Cerebellar nuclear complex (tissue), 1 donor: ENCODE measurements at places on chromosomes 12 and 14.

GRCh38 chr12:82714427-82714826 is 27.7 kb downstream of the TMTC2 start:
- no peak for DNase-seq

- DNase-seq, result no peak
Measured at GRCh38 chr14:75198291-75198933, 22.0 kb upstream of the TMED10 start.

GRCh38 chr14:55671641-55672040 is 91.6 kb downstream of the KTN1 start:
- DNase-seq, result no peak

DNA sequence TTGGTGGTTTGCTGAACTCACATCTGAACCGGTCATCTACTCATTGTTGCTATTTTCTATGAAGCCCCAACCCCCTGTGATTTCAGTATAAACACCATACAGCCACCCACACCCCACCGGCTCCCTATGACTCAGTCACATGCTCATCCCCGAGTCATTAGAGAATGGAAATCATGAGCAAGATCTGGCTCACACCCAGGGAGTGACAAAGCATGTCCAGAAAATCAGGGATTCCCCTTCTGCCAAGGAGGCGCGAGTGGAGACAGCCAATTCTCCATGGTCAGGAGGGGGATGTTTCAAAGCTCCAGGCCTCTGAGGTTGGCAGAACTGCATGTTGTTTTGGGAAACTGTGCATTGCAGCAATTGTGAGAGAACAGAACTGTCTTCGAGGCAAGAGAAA is 657.5 kb upstream of the TBX3 start:
- DNase-seq, result no peak

- no peak for DNase-seq
Measured at GRCh38 chr14:44339231-44339630, 167.9 kb downstream of the FSCB start.

DNA sequence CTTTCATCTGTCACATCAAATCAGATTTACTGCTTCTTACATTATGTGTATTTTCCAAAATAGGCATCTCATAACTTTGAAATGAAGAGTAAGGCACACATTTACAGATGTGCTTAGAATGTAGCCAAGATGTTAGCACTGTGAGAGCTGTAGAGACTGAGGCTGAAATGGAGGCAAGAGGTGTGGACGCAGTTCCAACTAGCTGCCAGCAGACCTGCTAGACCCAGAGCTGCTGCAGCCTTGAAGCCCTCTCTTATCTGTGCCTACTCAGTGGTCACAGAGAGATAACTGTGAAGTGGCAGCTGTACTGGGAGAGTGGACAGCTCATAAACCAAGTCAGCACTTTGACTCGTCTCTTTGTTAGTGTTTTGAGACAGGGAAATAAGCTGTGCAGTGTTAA is 470.9 kb downstream of the CCER1 start:
- no peak for DNase-seq

DNA sequence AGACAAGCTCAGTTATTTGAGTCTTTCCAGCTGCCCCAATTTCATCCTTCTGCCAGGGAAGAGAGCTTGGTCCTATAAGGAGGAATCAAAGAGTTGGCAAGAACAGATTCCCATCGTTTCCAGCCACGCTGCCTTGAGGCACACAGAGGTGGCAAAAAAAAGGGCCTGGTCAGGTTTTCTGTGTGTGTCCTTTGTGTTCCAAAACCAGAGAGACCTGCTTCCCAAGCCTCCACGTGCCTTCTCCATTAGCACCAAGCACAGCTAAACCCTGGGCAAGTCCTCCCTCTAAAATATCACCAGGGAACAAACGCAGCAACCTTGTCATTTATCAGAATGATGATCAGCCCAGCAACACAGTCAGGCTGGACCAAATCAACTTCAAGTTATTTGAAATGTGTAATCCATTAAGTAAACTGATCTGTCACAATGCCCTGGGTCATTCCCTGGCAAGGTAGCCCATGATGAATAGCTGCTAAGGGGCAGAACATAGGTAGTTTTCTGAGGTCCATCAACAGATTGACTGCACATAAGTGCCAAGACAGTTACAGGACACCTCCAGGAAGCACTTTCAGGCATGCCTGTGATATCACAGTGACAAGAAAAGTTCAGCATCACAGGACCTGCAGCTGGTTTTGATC is 28.6 kb upstream of the C12orf42 start:
- no peak for DNase-seq

- DNase-seq, result no peak
Measured at GRCh38 chr14:20799456-20799891, 3.2 kb downstream of the RNASE1 start.

GRCh38 chr14:73465823-73466532 is 7.6 kb upstream of the NUMB start:
- no peak for DNase-seq

DNA sequence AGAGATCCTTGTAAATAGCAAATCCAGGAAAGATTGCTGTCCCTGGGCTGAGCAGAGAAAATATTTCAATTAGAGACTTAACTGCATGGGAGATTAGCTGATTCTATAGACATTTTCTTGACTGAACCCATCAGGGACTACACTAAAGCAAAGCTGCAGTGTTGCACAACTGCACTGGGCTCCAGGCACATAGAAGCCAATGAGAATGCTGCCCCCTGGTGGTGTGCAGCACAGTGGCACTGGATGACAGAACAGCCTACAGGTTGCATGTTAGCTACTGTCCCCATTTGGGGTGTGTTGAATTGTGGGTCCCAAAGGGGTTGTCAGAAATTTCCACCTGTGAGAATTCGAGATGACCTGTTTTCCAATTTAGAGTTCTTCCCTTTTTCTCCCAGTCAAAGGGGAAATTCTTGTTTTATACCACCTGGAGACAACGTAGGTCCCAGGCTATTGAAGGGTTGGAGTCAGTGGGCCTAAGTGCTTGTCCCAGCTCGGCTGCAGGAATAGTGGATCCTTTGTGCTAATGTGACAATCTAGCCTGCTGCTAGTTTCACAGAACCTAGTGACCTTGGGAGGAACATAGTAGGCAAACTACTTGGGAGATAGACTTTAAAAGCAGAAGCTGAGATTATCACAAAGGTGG is 114.7 kb downstream of the SLC8A3 start:
- DNase-seq, result no peak

- no peak for DNase-seq
Measured at GRCh38 chr14:29518335-29518734, 409.3 kb downstream of the PRKD1 start.

DNA sequence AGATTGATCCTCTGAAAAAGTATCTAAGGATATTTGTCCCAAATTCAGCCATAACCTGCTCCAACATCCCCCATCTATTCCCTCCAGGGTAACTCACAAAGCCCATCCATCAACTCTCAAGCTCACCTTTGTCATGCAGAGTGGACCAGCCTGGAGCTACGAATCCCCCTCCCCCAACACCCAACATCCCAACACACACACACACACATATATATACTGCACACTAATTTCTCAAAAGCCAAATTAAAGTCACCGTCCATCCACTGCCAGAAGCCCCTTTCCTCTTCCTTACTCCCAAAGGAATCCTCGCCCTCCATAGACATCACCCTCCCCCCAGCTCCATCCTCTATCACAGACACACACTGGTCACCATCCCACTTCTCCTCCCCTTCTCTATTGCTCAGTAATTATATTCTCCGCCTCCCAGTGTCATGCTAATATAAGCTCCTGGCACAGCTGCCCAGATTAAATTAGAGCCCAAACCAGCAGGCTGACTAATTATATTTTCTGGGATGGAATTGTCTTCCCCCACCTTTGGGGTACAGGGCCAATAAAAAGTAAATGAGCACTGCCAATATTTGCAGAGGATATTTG is 13.5 kb upstream of the TESPA1 start:
- no peak for DNase-seq

- DNase-seq, result no peak
Measured at GRCh38 chr14:56855891-56856461, 45.7 kb upstream of the OTX2 start.

DNA sequence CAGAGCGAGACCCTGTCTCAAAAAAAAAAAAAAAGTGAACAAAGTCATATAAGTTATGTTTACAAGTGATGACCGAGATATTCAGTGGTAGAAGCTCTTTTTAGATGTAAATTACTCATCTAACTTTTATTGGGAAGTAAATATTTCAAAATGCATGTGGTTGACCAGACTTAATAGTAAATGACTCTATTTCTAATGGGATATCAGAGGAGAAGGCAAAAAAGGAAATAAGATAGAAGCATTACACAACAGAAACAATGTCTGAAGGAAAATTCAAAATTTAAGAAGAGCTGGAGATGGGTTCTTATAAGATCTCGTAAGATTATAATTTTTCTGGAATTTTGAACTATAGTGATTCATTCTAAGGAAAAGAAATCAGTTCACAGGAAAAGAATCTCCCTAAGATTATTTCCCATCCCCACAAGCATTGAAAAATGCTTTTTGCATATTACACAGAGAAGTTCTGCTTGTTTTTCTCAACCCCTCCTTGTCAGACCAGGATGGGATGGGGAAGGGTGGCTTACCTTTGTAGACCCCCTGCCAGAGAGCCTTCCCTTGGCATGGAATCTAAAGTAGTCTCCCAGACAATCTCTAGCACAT is 63.1 kb upstream of the STK38L start:
- no peak for DNase-seq

GRCh38 chr12:41768456-41768855 is 376.2 kb downstream of the GXYLT1 start:
- no peak for DNase-seq

DNA sequence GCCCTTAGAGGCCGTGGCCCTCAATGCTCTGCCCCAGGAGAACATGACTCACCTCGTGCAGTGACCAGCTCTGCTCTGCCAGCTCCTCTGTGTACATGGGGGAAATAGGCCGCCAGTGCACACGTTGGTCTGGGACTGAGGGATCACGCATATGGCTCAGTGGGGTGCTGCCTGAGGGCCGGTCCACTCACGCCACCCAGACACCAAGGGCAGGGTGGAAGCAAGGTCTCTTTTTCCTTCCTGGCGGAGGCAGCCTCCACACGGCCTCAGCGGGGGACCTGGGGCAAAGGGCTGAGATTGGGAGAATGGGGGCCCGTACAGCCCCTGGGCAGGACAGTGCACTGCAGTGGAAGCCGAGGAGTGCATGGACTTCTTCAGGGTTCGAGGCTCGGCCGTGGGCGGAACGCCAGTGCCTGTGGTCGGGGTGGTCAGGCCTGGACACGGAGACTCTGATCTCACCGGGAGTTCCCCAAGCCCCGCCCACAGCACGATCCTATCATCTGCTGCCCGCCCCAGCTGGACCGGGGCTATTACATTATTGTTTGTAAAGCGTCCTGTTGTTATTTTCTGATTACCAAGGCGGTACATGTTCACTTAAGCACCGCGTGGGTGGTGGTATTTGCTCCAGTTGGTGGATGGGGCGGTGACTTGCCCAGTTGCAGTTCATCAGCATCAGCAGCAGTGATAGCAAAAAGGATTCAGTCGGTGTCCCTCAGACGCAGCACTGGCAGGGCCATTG is 38.8 kb upstream of the TDRD9 start:
- no peak for DNase-seq

- DNase-seq, result no peak
Measured at GRCh38 chr12:97594236-97595088, 131.9 kb downstream of the RMST start.

GRCh38 chr12:78119351-78119918 is 288.7 kb downstream of the NAV3 start:
- no peak for DNase-seq

DNA sequence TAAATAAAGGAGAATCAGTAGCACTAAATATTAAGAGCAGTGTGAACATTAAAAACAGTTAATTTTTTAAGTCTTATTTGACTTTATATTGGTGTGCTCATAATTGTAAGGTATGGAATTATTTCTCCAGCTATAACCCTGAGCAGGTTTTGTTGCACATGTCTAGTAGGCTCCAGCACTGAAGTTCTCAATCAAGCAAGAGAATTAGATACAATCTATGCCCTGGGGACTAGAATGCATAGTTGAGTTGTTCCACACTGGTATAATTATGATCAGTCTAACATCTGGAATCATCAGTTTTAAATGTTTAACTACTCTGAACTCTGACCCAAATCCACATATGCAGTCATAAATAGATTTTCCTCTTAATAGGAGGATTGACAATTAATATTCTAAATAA is 257.8 kb upstream of the ARHGAP5 start:
- DNase-seq, result no peak

- DNase-seq, result peak; percentile 11
Measured at GRCh38 chr14:101174980-101175606, 271.6 kb upstream of the RTL1 start.

- no peak for DNase-seq
Measured at GRCh38 chr14:102909462-102909861, 13.0 kb upstream of the AMN start.

GRCh38 chr14:65954942-65955341 is 531.2 kb upstream of the CCDC196 start:
- no peak for DNase-seq

DNA sequence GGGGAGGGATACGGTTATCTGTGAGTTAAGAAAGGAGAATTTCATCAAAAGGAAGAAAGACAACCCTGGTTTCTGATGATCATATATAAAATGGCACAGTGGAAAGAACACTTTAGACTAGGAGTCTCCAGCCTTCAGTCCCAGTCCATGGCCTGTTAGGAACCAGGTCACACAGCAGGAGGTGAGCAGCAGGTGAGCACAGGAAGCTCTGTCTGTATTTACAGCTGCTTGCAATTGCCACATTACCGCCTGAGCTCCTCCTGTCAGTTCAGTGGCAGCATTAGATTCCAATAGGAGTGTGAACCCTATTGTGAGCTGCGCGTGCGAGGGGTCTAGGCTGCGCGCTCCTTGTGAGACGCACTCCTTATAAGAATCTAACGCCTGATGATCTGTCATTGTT is 137.9 kb downstream of the BTG1 start:
- DNase-seq, result peak; percentile 49

GRCh38 chr12:6607751-6608591 is 792 bp upstream of the CHD4 start:
- DNase-seq, result no peak

DNA sequence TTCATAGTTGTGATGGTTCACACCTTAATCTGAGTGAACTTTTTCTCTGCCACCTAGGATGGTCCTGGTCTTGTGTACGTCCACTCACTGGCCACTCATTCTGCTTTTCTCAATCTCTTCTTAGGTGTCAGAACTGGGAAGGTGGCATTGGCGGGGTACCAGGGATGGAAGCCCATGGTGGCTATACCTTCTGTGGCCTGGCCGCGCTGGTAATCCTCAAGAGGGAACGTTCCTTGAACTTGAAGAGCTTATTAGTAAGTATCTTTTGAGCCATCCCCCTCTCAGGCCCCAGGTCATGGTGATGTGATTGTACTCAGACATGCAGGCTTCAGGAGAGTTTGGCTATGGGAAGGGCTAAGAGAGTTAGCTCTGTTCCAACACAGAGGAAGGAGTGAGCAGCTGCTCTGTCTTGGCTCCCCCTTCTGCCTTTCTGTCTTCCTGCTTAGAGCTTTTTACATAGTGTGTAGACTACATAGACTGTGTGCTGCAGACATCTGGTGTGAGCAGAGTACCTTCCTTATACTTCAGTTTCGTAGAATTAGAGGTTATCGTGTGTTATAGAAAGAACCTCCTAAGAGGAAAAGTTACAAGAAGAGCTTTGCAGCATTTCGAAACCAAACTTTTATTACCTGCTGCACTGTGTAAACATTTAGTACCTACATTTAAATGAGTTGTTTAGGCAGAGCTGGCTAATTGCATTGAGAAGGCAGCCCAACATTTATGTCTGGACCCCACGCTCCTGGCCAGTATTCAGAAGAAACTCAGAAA is 54.2 kb downstream of the FNTB start:
- DNase-seq, result no peak

GRCh38 chr14:103840014-103840413 is 7.4 kb downstream of the PPP1R13B start:
- DNase-seq, result no peak
